Stimulated activated CD4-positive, alpha-beta T cell treated with anti-CD3 and anti-CD28 coated beads, Interleukin-1b, Interleukin-23, amount 100 ng/mL, for 1 hour (primary cell): ENCODE measurements at places on chromosomes 3 and 15.

GRCh38 chr15:101050623-101051290 is 131.6 kb downstream of the LRRK1 start:
- DNase-seq: no peak

DNA sequence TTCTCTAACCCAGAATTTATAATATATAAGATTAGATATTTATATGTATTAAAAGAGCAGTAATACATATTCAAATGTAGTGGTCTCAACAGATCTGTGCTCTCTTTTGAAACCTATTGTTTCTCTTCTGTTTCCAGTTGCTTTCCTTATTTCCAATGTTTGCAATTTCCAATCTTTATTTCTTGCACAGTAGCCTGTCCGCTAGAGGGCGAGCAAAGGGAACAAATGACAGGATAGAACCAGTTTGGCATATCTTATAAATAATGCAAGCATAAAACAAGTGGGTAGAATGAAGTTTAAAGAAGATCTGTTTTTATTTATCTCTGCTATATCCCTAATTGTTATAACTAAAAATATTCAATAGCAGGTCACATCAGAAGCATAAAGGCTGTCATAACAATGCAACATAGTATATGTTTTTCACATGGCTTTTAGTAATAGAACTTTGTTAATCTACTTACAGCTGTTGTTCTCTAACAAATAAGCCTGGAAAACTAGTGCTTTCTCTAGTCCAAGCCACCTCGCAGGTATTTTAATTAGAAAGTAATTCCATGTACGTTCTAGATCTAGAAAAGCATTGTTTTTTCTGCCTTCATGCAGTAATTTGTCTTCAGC is 15.1 kb upstream of the TCAIM start:
- DNase-seq: no peak

DNA sequence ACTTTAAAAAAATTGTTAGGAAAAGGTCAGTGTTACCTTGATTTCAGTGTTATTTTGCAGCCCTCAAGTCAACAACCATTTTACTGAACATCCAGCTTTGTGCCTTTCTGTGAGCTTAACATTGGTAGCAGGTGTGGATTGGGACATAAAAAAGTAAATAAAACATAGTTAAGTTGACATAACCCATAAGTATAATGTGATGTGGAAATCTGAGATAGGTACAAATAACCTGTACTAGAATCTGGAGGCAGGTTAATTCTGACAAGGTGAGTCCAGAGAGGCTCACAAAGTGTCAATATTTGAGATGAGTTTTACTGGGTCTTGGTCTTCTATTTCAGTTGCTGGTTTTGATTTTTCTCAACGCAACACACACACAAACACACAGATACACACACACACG is 151.3 kb downstream of the LPP start:
- no peak for DNase-seq

- no peak for DNase-seq
Observed at GRCh38 chr3:44020143-44020542, 221.5 kb upstream of the TOPAZ1 start.

DNA sequence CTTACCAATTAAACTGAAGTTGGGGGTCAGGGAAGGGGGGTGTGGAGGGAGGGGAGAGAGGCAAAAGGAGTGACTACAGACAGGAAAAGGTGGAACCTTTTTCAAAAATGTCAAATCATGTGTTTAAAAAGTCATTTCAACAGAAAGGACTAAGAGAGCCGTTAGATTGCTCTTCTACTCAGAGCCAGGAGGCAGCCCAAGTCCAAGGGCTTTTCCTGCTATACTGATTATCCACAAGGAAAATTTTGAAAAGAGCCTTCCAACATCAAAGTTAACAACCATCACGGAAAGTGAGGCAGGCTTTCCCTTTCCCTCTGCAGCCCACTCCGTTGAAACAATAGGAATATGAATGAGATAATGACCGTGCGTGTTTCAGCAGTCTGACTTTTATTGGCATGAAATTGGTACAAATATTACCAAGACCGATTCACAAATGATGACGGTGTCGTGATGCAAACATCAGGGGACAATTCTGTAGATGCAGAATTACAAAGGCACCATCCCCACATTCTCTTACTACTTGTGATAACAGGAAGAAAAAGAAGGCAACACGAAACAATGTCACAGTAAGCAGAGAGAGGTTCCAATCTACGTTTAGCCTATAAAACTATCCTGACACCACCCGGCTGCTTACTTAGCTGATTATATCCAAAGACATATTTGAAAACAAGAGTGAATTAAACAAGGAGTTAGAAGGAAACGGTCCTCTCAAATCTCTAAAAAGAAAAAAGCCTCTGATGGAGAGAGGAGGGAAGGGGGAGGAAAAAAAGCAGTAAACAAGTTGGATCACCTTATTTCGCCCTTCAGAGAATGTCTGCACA is 453.7 kb downstream of the FOXP1 start:
- DNase-seq: no peak

GRCh38 chr15:63818191-63818590 is 15.6 kb downstream of the HERC1 start:
- DNase-seq: no peak

- DNase-seq: no peak
Observed at GRCh38 chr3:76051145-76051544, 265.8 kb upstream of the ZNF717 start.

GRCh38 chr3:25355998-25356397 is 72.1 kb upstream of the RARB start:
- no peak for DNase-seq

DNA sequence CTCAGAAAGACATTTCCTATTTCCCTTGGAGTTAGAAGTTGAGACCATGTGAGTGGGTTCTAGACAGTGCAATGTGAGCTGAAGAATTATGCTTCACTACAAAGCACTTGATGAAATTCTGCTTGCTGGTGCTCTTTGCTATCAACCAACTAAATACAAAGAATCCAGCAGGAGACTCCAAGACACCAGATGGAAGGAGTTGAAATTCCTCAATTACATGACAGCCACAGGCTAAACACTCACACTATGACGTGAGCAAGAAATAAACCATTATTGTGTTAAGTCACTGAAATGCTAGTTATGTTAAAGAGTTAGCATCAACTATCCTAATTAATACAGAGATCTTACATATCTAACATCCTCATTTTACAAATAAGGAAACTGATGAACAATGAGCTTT is 8.2 kb upstream of the MAP4 start:
- no peak for DNase-seq

DNA sequence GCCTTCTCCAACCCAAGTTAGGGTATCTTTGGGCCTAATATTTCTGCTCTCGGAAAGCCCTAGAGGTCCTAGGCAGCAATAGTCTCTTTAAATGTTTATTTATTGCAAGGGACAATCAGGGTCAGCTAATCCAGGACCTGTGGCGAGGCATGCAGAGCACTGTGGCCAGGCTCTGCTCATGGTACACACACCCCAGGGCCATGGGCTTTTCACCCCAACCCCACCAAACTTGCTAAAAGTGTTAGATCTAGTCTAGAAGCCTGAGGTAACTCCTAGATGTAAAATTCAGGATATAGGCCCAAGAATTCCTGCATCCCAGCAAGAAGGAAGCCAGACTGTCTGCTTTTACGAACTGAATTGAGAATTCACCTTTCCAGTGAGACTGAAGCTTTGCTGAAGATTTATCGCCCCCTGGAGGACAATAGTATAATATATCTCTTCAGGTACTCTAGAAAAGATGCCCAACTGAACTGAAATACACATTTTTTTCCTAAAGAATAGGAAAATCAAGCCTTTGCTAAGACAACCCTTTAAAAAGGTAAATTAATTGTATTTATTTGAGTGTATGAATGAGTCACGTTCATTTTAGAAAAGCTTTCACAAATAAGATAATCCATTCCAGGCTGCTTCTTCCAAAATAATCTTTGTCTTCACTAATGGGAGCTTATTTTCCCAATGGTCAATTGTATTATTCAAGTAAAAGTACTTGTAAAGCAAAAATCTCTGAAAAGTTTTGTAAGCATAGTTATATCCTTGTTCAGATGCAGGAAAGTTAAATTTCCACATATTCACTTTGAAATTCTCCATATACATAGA is 89.8 kb downstream of the LRRC3B start:
- DNase-seq: no peak

GRCh38 chr3:151044706-151045105 is 40.8 kb upstream of the MED12L start:
- DNase-seq: no peak

- no peak for DNase-seq
Observed at GRCh38 chr3:125589547-125590122, 5.7 kb downstream of the OSBPL11 start.
